Glutamatergic neuron (in vitro differentiated cells): ENCODE measurements at places on chromosomes 1 and 21. TPM values are rescaled to one million over a fixed set of nuclear protein-coding genes. Genes with fewer than 3 reads are reported as not detected.

C1orf87 gene
- not detected for total RNA-seq

MARK1 gene
- 105 TPM for total RNA-seq

PRCC gene
- total RNA-seq: 88.8 TPM

DMAP1 gene
- total RNA-seq: 62.6 TPM

CD34 gene
- total RNA-seq: 0.20 TPM

SH2D5 gene
- 1.2 TPM for total RNA-seq

ETV3L gene
- not detected for total RNA-seq

HIVEP3 gene
- 15.1 TPM for total RNA-seq

DNA sequence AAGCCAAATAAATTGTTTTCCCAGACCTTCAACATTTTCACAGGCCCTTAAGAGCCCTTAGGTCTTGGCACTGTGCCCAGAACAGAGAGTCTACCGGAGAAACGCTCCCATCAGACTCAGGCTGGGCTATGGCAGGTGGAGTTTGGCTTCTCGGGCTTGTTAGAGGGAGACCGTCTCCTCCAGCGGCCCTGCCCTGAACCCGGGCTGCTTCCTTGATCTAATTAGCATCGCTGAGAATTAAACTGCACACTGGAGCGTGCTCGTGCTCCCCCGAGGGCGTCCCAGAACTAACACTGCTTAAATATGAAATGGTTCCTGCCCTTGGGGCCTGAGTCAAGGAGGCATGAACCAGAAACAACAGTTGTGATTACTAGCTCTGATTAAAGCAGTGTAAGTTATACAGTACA lies 634.4 kb downstream of the MATN1 start:
- no peak overlapping the region for H3K4me3 ChIP-seq
- peaks cover 15% of the 10 kb centered on the region for H3K4me1 ChIP-seq
- no peak overlapping the region for H3K27ac ChIP-seq
- peaks cover 12% of the 10 kb centered on the region for H3K27me3 ChIP-seq
- H3K36me3 ChIP-seq: peaks cover 22% of the 10 kb centered on the region

DNA sequence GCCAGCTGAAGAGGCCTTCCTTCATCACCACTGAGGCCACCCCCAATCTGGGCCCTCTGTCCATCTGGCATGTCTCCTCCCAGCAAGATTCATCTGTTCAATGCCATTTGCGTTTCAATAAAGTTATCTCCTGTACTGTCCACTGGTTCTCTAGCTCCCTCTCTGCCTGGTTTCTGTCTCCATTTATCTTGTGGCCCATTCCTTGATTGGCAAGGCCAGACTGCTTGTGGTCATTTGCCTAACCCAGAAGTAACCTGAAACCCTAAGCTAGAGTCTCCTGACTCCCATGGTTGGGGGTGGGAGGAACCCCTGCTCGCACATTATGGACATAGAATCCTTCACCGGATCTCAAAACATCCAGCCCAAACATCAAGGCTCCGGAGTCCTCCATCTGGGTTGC lies 2.1 kb upstream of the IPO9 start:
- no peak for DNase-seq
- no peak overlapping the region for H3K4me3 ChIP-seq
- no peaks in the 10 kb centered on the region for H3K36me3 ChIP-seq
- peak overlapping the region; percentile 59 for H3K27ac ChIP-seq
- peaks cover 3% of the 10 kb centered on the region for H3K27me3 ChIP-seq

GRCh38 chr1:157803851-157804250 lies 16.1 kb downstream of the FCRL1 start:
- H3K4me3 ChIP-seq: no peak overlapping the region
- no peaks in the 10 kb centered on the region for H3K36me3 ChIP-seq
- H3K27me3 ChIP-seq: no peaks in the 10 kb centered on the region
- no peak for DNase-seq

DNA sequence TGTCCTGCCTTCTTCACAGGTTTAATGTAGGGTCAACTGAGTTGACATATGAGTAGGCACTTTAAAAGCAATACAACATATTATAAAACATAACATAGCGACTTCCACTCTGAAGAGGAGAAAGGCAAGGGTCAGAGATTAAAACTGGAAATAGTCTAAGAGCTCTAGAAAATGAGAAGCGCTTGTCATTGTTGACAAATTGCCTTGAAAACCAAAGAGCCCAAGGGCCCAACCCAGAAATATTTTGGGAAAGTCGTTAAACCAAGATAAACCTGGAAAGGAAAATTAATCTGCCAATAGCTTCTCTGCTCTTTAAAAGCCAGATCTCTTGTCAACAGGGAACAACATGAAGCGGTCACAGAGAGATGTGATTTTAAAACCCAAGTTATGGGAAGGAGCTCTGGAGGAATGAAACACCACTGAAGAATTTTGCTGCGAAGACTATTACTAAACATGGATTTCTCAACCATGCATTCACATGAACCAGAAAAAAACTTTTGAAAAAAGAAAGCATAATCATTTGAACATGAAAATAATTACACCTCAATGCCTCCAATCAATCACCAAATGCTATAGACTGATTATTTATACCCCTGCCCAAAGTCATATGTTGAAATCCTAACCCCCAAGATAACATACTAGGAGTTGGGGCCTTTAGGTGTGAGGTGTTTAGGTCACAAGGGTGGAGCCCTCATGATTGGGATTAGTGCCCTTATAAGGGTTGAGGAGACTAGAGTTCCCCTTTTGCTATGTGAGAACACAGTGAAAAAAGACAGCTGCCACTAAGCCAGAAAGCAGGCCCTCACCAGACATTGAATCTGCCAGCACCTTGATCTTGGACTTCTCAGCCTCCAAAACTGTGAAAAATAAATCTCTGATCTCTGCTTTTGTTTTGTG lies 33.0 kb upstream of the MTF1 start:
- H3K4me1 ChIP-seq: no peaks in the 10 kb centered on the region
- H3K4me3 ChIP-seq: no peak overlapping the region
- no peaks in the 10 kb centered on the region for H3K36me3 ChIP-seq
- H3K27me3 ChIP-seq: no peaks in the 10 kb centered on the region
- H3K27ac ChIP-seq: no peak overlapping the region
- DNase-seq: no peak

GRCh38 chr1:197150336-197151005 lies 4.0 kb upstream of the ASPM start:
- no peak overlapping the region for H3K4me3 ChIP-seq
- H3K4me1 ChIP-seq: peaks cover 7% of the 10 kb centered on the region
- no peaks in the 10 kb centered on the region for H3K27me3 ChIP-seq
- no peak for DNase-seq
- H3K27ac ChIP-seq: no peak overlapping the region

- H3K27ac ChIP-seq: peak overlapping the region; percentile 34
- no peak overlapping the region for H3K4me3 ChIP-seq
- no peak for DNase-seq
- peaks cover 7% of the 10 kb centered on the region for H3K27me3 ChIP-seq
- H3K4me1 ChIP-seq: peaks cover 30% of the 10 kb centered on the region
- peaks cover 5% of the 10 kb centered on the region for H3K36me3 ChIP-seq
Observed at GRCh38 chr1:184145083-184145482, 93.6 kb downstream of the TSEN15 start.

DNA sequence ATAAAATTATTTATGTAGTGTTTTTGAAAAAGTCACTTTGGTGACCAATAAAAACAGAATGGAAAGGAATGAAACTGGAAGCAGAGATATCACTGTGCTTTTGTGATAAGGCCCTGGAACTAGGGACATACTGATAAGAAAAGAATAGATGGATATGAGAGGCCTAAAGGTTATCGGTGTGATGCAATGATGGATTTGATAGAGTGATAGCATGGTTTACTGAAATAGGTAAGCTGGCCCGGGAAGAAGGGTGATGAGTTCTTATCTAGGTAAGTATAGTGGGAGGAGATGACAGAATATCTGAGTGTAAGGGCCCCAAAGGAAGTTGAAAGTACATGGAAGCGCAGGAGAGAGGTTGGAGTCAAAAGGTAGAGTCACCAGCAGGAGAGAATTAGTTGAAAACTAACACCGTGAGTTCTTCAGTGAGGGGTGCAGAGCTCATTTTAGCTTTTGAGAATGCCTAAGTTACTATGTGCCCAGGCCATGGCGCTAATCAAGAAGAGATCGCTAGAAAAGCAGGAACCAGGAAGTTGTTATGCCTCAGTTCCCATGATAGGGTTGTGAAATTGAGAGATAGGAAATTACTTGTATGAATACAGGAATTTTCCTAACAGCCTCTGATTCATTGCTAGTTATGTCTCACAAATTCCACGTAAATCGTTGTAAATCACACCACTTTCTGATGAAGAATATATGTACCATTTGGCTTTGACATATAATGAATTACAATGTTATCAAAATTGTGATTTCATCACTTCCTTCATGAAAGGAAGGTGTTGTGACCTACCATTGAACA lies 115.3 kb downstream of the PLA2G4A start:
- H3K4me1 ChIP-seq: no peaks in the 10 kb centered on the region
- H3K27ac ChIP-seq: no peak overlapping the region
- no peaks in the 10 kb centered on the region for H3K27me3 ChIP-seq
- H3K4me3 ChIP-seq: no peak overlapping the region

DNA sequence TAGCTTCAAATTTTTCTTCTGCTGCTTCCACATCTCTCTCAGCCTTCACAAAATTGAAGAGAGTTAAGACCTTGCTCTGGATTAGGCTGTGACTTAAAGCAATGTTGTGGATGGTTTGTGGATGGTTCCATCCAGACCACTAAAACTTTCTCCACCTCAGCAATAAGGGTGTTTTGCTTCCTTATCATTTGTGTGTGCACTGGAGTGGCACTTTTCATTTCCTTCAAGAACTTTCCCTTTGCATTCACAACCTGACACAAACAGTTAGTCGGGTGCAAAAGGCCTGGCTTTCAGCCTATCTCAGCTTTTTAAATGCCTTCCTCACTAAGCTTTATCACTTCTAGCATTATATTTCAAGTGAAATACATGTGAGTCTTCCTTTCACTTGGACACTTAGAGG lies 30.3 kb downstream of the DENND1B start:
- no peak for DNase-seq
- H3K4me1 ChIP-seq: no peaks in the 10 kb centered on the region
- H3K27me3 ChIP-seq: no peaks in the 10 kb centered on the region
- no peak overlapping the region for H3K27ac ChIP-seq
- H3K36me3 ChIP-seq: peaks cover 13% of the 10 kb centered on the region

DNA sequence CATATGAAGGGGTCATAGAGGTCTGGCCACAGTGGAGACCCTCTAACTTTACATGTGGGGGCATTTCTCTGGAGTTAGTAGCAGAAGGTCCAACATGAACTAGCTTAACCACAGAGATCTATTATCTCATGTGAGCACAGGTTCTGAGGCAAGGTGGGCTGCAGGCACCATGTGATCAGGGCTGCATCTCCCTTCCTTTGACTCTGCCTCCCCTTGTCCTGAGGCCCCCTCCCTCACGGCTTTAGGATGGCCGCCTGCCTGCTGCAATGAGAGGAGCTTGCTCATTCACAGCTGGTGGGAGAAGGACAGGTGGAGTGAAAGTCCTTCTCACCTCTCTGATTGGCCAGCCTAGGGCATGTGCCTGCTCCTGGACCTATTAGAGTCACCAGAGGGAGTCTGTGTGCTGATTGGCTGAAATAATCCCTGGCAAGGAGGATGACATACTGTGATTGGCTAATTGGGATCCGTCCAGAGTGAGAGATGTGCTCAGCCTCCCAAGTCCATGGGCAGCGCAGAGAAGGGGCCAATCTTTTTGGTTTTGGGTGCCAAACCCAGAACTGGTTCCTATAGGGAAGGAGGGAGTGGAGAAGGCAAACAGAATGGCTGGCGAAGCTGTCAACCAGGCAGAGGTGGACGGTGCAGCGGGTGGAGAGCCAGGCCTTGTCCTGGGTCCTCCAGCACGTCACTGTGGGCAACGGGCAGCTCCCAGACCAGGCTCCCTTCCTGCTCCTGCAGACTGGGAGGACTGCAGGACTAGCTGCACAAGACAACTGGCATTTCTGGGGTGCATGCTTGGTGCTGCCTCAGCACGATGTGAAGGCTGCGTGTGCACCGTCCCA lies 39.4 kb upstream of the C1orf174 start:
- no peak for DNase-seq
- no peaks in the 10 kb centered on the region for H3K4me1 ChIP-seq
- H3K4me3 ChIP-seq: no peak overlapping the region
- H3K27me3 ChIP-seq: peaks cover 3% of the 10 kb centered on the region
- H3K36me3 ChIP-seq: peaks cover 12% of the 10 kb centered on the region
